Lung (tissue), 17 donors: ENCODE measurements at places on chromosomes 6 and 20. TPM values are rescaled to one million over a fixed set of nuclear protein-coding genes. Genes with fewer than 3 reads are reported as not detected.
A peak's percentile ranks its signal among the peaks of the same experiment; 100 is the strongest.

DNA sequence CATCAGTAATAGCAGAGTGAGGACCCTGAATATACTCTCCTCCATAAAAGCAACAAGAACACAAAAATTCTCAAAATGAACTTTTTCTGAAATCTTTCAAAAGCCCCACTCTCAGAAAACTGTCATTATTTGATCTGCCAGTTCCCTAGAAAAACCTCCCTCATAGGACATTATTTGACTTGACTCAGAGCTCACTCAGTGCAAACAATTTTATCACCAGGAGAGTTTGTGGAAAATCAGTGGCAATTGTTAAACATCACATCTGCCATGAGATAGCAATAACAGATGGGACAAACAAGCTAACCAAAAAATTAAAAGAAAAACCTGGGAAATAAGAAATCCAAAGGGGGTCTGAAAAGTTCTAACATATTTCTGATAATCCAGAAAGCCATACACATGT lies 100.0 kb downstream of the ATG5 start:
- no peak for DNase-seq

DNA sequence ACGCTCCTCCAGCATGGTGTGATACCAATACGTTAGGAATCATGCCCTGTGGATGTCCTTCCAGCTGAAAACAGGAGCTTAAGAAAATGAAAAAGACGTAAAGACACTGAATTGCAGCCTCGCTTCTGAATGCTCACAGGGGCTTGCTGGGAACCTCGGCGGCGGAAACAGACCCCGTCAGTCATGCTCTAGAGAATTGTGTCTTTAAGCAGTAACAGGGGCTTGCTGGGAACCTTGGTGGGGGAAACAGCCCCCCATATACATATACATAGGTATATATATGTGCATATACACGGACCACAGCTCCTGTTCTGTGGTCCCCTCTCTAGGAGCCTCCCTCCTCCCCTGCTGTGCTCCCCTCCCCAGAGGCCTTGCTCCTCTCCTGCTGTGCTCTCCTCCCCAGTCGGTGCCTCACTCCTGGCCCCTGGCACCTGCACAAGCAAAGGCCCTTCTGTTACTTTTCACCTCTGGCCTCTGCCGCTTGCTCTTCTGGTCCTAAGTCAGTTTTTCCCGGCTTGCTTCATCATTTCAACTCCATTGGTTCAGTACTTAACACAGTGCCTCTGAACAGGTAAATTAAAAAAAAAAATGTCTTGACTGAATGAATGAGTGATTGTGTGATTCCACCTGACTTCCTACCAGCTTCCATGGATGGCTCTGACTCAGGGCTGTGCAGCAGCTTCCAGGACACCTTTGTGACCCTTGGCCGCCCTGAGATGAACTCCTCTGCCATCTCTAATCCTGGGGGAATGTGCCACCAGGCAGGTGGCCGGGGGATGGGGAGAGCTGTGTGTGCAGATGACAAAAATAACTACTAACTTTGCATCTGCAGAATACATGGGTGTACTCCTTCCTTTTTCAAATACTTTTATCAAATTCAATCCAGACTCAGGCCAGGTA lies 246.1 kb downstream of the SMOC2 start:
- DNase-seq, result no peak

DNA sequence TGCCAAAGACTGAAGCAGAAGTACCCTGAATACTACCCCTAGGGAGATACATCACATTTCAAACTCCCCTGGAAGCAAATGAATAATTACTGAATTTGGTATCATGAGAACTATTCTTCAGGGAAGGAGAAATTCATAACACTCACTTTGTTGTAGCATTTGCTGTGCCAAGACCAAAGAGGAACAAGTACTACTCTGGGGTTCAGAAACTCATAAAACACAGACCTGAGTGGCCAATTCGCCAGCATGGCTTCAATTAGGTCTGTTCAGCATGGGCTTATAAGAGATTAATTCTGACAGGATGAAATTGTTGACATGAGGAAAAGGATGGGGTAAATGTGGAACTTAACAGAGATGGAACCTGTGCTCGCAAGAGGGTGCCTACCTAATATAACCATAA lies 6.5 kb downstream of the ELOVL5 start:
- DNase-seq, result no peak

DNA sequence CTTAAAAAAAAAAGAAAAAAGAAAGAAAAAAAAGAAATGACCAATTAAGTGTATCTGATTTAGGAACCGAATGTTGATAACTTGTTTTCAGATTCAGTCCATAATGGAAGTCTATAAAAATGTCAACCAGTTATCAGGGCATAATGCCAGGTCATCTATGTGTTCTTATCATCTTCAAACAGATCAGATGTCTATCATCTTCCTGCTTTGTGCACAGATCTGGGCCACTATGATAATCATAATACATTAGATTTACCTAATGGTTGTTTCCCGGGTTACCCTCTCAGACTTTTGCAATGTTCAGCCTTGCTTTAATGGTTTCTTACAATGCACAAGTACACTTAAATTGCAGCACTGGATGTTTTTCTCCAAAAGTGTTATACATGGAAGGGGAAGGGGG lies 100.6 kb downstream of the NKAIN2 start:
- no peak for DNase-seq

GRCh38 chr6:123213921-123214320 lies 217.9 kb downstream of the CLVS2 start:
- no peak for DNase-seq

DNA sequence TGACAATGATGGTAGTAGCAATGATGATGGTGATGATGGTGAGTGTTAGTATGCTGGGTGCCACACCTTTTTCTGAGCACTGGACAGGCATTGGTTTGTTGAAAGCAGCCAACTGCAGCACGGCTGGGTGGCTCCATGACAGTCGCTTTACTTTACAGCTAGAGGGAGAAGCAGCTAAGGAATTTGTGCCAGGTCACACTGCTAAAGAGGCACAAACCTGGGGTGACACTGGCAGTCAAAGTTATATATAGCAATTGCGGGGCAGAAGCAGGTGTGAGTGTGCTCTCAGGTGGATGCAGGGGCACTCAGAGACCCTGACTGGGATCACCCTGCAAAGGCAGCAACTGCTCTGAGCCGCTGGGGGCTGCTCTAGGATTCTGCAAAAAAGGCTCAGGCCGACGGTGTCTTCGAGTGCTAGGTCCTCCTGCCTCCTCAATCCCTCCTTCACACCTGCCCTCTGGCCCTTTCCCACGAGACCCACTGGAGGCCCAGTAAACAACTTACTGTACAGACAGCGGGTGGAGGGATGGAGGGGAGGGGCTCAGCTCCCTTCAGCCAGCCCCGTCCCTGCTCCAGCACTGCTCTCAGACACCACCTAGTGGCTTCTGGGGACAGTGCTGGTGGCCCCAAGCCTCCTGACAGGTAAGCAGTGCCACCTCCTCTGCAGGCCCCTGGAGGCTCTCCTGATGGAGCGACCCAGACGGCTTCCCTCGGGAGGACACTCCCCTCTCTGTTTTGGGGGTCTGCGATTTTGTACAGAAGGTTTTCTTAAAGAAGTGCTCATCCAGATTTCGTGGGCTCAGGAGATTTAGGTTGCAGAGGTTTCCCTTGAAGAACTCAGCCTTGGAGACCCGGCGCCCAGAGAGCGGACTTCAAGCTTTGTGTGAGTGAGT lies 4.4 kb upstream of the RPS21 start:
- DNase-seq, result peak; percentile 81

DNA sequence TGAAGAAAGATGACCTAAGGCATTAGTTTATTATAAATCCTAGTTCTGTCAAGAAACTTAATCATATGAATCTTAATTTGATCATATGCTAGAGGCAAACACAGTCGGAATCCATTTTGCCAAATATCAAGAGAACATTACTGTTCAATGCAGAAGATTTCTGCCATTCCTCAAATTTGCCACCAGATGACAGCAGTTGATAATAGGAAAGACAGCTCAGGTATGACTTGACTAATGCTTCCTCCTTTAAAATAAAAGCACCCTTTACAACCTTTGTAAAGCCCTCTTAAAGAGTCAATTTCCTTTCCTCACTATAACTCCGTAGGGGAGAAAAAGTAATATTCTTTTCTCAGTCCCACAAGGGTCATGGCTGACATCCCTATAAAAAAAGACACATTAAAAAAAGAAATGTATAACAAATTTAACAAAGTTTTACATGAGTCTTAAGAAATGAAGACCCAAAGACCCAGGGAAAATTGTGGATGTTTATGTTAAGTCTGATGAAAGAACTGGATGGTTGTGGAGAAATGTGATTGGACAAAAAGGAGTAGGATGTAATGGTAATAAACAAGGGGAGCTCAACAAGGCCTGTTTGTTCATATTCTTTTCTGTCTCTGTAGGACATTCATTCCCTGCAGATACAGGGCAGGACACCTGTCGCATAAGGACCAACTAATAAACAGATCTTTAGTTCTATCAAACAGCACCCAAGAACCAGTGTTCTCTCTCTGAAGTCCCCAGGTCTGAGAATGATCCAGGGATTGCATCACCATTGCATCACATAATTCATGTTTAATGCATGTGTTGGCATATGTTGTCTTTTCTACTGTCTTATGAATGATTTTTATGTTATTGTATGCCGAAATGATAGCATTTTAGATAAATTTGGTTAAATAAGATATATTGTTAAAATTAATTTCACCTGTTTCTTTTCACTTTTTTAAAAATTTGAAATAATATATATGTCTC lies 23.0 kb upstream of the IL17A start:
- no peak for DNase-seq

MTFR2 gene
- polyA plus RNA-seq, result 0.94 TPM
